Activated naive CD4-positive, alpha-beta T cell (primary cell): ENCODE measurements at places on chromosomes 1 and 21.

GRCh38 chr1:157325220-157325619, 187.0 kb upstream of the ETV3 start:
- no peak for DNase-seq

GRCh38 chr1:154575147-154575927, 7.8 kb downstream of the CHRNB2 start:
- DNase-seq = no peak

DNA sequence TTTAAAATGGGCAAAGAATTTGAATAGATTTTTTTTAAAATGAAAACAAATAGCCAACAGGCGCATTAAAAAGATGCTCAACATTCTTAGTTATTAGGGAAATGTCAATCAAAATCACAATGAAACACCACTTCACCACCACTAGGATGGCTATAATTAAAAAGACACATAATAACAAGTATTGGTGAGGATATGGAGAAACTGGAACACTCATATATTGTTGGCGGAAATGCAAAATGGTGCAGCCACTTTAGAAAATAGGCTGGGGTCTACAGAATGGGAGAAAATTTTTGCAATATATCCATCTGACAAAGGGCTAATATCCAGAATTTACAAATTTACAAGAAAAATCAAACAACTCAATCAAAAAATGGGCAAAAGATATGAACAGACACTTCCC, 107.8 kb upstream of the FOXD3 start:
- DNase-seq = no peak

DNA sequence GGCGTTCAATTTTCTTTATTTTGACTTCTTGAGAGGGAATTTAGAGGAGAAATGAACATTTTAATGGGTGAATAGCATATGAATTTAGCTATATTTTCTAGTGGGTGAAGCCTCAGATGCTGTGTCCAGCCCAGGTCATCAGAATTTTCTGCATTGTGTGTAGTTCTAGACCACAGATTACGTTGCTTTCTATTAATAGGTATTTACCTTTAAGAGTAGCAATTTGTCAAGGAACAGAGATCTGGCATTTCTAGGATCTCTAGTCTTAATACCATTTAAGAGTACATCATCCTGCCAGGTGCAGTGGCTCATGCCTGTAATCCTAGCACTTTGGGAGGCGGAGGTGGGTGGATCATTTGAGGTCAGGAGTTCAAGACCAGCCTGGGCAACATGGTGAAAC, 20.7 kb downstream of the TDRD5 start:
- DNase-seq = no peak

GRCh38 chr1:196680107-196680506, 28.3 kb downstream of the CFH start:
- no peak for DNase-seq

DNA sequence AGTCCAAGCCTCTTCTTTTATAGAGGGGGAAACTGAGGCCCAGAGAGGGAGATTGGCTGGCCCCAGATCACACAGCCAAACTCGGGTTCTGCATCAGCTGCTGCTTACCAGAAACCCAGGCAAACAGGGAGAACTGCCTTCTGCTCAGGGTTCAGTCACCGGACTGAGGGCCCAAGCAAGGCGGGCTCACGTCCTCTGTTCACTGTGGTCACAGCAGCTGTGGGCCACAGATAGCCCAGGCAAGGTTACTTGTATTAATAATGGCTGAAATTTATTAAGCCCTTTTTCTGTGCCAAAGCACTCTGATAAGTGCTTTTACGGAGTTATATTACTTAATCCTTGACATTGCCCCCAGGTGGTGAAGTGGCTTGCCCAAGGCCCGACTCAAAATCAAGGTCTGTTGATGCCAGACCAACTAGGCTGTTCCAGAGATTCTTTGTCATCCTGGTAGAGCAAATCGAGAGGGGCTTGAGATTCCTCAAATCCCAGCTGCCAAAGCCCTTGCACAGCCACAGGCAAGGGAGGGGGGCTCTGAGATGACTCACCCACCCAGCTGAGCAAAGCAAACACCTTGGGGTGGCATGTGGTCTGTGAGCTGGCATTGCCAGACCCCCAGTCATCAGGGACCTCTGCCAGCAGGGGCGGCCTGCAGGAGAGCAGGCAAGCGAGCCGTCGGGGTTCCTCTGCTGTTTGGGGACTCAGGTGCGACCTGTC, 36.5 kb downstream of the EPHB2 start:
- no peak for DNase-seq

GRCh38 chr1:23210351-23210785, 6.9 kb downstream of the HTR1D start:
- DNase-seq = no peak

DNA sequence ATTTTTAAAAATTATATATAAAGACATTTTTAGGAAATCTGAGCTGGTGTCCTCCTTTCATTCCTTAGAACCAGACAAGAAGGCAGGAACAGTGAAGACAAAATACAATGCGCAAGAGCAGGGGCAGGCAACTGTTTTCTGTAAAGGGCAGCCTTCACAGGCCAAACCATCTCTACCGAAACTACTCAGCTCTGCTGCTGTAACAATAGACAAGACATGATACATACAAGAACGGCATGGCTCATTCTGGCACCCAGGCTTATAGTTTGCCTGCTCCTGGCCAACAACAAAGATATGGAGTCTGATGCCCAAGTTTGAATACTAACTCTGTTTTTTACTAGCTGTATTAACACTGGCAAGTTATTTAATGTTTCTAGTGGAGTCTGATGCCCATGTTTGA, 232.0 kb downstream of the SMYD3 start:
- DNase-seq = no peak

GRCh38 chr1:164562511-164562910, 3.5 kb downstream of the PBX1 start:
- no peak for DNase-seq

DNA sequence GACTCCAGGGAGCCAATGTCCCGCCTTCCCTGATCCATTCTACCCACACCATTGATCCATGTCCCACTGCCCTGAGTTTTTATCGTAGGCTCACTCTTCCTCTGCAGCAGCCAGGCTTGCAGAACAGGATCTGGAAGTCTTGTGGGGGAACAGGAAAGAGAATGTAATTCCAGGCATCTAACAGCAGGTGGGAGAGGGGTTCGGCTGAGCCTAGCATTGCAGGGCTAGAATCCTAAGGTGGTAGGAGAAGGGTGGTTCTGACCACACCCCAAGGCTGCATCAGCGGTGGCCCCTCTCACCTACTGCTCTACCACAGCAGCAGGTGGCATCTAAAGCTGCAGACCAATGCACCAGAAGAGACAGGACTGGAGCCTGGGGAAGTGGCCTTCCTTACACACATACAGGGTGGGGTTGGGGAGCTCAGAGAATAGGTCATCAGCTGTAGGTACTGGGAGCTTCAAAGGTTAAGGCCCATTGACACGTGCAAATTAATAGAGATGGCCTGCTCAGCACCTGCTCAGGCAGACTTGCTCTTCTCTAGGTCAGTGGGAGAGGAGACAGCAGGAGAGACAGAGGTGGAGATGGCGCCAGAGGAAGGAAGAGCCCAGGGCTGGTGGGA, 20.5 kb downstream of the KNCN start:
- DNase-seq = no peak

DNA sequence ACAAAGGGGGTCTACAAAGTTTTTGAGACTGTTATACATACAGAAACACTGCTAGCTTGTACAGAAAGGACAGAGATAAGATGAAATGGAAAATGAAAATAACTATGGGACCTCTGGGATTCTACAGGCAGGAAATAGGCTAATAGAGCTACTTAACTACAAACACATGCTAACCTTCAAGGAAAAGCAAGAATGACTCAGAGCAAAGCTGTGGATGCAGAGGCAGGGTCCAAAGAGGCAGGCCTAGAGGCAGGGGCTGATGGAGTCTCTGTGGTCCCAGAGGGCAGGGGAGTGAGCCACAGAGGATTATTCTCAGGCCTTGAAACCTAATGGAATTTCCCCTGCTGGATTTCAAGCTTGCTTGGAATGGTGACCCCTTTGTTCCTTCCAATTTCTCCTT, 18.7 kb upstream of the GOLT1A start:
- DNase-seq = no peak

GRCh38 chr1:230123280-230124185, 56.5 kb downstream of the GALNT2 start:
- DNase-seq = no peak

GRCh38 chr21:45318556-45319404, 31.1 kb upstream of the POFUT2 start:
- no peak for DNase-seq

DNA sequence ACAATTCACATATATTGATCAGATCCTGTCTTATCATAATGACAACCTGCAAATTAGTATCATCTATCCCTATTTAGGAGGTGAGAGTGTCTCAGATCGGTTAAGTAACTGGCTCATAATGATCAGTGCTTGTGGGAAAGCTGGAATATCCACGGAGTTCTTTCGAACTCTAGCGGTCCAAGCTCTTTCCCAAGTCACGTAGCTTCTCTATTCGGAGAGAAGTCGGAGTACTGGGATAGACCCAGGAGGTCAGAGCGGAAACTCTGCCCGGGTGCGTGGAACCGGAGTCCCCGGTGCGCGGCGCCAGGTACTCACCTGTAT, 339 bp downstream of the PTGS2 start:
- no peak for DNase-seq
